Stimulated activated CD4-positive, alpha-beta T cell treated with anti-CD3 and anti-CD28 coated beads, TNF-alpha, amount 100 ng/mL, for 24 hours (primary cell): ENCODE measurements at places on chromosomes 2 and 18.

DNA sequence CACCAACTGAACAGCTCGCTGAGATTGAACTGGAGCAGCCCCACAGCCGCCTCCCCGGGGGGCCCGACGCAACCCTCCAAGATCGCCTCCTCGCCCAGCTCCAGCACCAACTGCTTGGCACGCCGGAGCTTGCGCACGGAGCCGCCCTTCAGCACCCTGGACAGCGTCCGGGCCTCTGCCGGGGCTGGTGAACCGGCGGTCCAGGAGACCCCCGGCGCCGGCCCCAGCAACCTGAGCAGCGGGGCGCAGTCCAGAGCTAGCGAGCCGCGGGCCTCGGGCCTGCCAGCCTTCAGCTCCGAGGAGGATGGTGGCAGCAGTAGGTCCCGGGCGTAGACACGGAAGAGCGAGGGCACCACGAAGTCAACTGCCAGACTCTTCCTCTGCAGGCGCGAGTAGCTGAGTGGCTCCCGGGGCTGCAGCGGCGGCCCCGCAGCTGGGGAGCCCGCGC is 1.2 kb downstream of the ALK start:
- DNase-seq = peak; percentile 19

DNA sequence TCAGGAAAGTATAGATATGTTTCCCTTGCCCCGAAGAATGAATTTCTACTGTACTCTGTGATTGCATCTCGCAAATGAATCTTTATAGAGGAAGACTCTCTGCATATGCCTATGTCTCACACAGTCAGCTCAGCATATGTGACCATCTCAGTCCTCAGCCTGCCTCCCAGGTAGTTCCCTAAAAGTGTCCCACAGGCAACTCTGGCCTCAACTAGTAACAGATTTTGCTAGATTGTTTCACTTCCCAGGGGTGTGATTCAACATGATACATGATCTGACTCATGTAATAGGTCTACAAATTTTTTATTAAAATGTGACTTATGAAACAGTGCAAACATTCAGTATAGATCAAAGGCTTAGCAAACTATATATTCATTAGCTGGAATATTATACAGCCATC is 296.6 kb upstream of the CRIM1 start:
- no peak for DNase-seq

- peak; percentile 27 for DNase-seq
Measured at GRCh38 chr2:8803658-8804379, 33.6 kb downstream of the KIDINS220 start.

DNA sequence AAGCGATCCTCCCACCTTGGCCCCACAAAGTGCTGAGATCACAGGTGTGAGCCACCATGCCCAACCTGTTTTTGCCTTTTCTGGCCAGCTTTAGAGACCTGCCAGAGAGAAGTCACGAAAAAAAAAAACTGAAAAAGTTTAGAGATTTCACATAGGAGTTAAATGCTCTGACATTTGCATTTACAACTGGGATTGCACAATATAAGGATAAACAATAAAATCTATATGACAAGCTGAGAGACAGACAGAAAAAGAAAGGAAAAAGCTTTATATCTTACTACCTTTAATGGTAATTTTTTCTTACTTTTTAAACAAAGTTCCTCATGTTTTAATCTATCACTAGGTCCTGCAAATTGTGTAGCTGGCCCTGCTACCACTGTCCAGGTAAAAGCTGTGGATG is 466.5 kb downstream of the TXNL1 start:
- DNase-seq = no peak

DNA sequence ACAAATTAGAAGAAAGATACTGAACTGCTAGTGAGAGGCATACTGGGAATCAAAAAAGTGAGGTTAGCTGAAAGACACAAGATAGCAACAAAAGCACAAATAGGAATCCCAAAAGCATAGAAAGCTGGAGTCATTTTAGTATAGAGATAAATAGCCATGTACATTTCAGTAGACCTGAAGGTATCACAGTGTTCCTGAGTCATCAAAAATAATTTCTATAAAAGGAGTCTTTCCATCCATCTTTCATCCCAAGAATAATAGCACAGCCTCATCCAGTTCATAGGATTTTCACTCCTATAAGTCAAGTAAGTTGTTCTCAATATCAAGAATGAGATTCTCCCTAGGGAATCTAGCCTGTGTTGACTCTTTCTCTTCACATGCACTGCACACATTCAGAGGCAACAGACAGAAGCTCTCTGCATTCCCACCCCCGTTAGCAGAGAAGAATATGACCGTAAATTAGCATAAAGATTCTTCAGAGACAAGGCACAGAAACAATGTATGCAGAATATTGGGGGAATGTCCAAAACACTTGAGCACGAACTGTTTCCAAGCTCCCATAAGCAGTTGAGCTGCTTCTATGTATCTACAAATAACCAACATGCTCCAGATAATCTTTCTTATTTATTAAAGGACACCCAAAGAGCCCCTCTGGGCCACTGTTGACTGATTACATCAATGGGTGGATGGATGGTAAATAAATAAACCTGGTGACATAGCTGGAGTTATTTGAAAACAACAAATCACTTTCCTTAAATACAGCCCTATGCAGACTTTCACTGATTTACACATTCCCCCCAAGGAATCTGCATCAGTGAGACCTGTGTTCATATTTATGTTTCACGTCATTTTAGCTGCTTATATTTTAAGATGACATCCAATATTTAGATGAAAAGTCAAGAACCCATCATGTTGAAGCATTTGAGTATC is 174.5 kb upstream of the PKDCC start:
- DNase-seq = no peak

GRCh38 chr2:53867169-53867568 is 7.4 kb upstream of the GPR75 start:
- no peak for DNase-seq

GRCh38 chr2:205177546-205177945 is 504.8 kb upstream of the NRP2 start:
- DNase-seq = no peak

GRCh38 chr18:62164310-62164709 is 22.5 kb downstream of the PIGN start:
- DNase-seq = no peak

DNA sequence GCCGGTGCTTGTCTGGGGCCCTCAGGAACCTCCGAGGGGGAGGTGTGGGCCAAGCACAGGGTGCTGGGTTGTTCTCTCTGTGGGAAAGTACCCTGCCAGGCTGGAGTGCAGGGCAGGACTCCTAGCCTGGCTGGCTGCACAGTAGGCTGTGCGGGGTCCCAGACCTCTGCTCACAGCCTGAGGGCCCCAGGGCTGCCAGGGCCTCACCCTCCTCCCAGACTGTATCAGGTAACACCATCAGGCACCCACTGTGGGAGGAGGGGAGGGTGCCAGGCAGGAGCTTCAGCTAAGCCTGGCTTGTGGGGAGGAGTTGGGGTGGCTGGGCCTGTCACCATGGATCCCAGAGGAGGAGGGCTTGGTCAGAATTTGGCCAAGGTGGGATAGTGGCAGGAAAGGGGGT is 211.9 kb upstream of the SMAD2 start:
- DNase-seq = no peak

- DNase-seq = no peak
Measured at GRCh38 chr2:225598426-225598825, 198.9 kb downstream of the NYAP2 start.

DNA sequence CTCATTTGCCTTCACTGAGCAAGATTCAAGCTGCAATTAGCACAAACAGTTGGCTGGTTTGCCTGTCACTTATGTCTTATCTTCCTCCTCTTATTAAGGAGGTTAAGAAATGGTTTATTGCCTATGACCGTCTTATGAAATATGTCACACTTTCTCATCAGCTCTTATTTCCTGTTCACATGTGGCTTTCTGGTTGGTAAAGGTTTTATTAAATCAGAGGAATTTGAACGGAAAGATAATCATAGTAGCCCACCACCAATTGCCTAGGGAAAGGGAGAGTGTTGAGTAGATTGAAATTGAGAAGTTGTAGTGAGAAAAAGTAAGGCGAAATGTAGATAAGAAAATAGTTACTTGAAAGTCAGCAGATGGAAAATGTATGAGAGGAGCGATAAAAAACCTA is 4.2 kb upstream of the IL1R1 start:
- DNase-seq = no peak

DNA sequence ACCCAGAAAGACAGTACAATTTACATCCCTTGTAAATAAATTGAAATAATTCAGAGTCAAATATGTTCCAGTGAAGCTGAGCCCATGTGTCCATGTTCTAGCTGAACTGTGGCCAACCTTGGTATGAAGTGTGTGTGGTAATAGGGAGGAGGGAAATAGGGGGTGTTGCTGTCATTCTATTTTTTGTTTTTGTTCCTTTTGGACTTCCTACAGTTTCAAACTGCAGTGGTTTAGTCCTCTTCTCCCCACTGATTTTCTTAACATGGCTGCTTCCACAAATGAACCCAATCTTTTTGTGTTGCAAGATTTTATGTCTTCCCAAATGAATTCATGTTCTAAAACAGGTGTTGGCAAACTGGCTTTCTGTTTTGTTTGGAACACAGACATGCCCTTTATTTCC is 156.9 kb downstream of the CCBE1 start:
- no peak for DNase-seq

DNA sequence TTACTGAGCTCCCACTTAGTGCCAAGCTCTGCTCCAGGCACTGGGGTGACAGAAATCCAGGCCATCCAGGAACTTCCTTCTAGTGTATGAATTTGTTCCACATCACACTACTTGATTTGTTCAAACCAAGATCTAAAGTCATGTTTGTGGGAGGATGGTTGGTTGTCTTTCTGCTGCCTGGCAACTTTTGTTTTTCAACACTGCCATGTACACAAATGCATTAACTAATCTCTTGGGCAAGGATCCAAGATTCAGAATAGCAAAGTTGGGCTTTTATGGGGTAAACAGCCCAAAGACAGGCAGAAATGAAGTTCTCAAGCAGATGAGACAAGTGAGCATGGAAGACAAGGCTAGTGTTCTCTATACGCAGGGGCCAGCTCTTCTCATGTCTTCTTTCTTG is 53.4 kb upstream of the PROKR1 start:
- DNase-seq = no peak

- no peak for DNase-seq
Measured at GRCh38 chr2:217268978-217269377, 409.1 kb upstream of the TNP1 start.

DNA sequence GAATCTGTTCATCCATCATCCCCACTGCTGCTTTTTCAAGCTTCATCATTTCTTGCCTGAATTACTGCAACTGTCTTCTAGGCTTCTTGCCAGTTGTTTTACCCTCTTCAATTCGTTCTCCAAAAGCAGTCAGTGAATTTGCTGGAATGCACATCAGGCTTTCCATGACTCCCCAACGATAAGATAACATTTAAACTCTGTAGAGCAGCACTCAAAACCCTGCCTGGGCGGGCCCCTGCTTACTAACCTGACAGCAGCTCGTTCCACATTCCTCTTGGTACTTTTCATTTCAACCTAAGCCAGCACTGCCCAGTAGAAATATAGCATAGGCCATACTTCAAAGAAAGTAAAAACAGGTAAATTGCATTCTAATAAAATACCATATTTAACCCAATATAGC is 342.9 kb downstream of the SUCLG1 start:
- no peak for DNase-seq

DNA sequence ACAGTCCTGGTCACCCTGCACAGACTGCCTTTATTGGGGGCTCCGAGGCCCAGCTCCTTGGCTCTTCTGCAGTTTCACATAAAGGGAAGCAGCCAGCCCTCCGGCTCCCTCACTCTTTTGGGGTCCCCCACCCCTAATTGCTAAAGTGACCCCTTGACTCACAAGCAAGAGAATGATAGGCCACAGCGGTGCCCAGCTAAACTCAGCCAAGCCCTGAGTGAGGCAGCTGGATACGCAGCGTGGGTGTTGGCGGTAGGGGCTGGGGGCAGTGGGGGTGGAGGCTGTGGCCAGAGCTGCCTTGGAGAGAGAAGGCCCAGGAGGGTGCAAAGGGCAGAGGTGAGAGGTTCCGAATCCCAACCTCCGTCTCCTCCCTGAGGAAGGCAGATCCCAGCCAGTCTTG is 25.5 kb upstream of the ALPP start:
- no peak for DNase-seq

DNA sequence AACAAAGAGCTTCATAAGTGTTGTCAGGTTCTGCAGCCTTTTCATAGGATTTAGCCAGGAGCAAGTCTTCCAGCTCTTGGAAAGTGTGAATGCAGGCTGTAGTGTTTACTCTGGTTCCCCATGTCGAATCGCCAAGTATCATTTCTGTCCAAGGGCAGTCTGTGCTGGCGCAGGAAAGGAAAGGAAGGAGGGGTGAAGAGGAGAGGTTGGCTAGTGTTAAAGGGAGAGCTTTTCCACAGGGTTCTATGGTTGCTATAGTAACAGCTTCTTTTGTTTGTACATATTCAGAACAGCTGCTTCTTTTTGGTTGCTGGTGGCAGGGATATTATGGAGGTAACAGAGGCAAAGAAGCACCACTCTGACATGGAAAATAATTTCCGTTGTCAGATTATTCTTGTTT is 69.9 kb downstream of the KCNH7 start:
- no peak for DNase-seq

DNA sequence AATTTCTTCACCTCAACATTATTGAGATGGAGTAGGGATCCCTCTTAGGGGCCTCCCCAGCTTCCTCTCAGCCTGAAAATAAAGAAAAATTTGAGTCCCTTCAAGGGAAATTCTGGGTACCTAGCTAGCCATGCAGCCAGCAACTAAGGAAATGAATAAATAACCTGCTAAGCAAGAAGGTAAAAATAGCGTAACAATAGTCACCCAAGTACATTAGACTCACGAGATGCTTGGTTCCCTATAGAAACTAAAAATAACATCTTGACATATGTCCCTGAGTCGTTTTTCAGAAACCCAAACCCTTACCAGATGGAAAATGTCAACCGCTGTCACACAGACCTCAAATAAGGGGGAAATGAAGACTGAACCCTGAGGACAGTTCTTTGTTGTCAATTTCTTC is 51.9 kb downstream of the CACNB4 start:
- no peak for DNase-seq
